ENCODE measurements at places on chromosomes 11 and 22.

- DNase-seq: peak; percentile 99
These were observed 5.0 kb upstream of the LRFN4 start for GRCh38 chr11:66851698-66852465.

DNA sequence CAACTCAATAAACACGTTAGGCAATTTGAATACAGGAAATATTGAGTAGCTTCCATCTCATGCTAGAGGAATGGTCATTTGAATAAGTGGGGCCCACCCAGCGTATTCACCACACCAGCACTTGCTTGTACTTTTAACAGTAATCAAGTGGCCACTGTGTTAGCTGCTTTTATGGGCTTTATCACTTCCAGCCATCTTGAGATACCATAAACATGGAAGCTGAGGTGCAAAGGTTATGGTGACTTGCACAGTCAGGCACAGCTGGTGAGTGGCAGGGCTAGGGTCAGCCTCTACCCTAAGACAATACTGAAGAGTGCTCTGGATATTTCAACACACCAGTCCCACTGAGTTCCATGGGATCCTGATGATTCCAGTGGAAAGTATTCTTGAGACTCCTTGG is 6.7 kb downstream of the JOSD1 start:
- DNase-seq: peak; percentile 51

GRCh38 chr22:36606114-36606513 is 77.1 kb upstream of the EIF3D start:
- DNase-seq: no peak

DNA sequence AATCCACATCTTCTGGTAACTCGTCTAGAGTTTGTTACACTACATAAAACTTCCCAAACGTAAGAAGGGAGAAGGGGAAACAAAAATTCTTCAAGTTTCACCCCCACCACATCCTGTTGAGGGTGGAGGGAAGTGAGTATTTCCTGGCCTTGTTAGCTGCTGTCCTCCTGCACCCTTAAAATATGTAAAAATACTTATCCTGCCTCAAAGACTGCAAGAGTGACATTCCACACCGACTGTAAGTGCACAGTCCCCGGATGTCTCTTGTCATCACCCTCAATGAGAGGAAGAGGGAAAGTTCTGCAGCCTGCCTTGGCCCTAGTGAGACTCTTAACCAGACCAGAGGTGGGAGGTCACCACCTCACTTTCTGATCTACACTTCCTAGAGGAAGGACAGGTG is 3.3 kb downstream of the TMEM121B start:
- DNase-seq: no peak

GRCh38 chr22:25566186-25566897 is 1.9 kb downstream of the GRK3 start:
- DNase-seq: no peak

DNA sequence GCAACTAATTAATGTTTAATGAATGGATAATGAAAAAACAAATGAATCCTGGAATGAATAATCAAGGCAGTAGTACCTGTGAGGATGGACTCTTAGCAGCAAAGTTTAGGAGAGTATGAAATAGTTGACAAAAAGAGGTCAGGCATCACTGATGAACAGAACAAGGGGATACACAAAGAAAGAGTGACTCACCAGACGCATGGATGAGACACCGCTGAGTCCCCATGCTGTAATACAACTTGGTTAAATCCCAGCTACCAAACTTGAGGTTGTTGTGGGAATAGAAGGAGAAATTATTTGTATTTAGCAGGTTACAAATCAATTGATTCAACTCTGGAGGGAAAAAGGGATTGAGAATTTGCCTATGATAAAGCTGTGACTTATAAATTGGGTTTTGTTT is 976.9 kb upstream of the TENM4 start:
- DNase-seq: no peak

- DNase-seq: no peak
These were observed 66.3 kb downstream of the ETS1 start for GRCh38 chr11:128520888-128521681.

GRCh38 chr11:38307455-38307854 is 1709.4 kb upstream of the RAG2 start:
- no peak for DNase-seq

DNA sequence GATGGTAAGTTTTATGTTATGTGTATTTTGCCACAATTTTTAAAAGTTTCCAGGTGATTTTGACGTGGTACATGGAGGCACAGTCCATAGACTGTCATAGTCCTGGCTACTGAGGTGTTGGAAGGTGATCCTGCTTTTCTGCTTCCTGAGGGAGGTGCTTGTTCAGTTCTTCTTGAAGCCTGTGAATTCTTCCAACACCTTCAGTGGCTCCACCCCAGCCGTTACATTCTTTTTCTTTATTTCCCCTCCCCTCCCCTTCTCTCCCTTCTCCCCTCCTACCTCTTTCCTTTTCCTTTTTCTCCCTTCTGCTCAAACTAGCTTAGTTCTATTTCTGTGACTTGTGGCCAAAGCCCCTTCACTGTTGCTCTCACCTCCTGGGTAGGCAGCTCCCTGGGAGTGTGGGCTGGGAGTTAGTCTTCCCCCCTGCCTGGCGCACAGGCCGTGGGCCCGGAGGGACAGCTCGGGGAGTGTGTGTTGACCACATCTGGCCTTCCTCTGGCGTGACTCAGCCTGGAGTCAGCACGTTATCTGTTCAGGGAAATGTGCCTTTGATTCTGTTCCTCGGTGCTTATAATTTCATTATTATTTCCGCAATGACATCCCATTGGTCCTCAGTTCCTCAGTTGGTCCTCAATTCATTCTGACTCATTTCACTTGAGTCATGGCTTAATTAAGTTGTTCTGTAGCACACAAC is 566.2 kb downstream of the TBC1D22A start:
- DNase-seq: no peak

- no peak for DNase-seq
These were observed 49.3 kb upstream of the IGLL5 start for GRCh38 chr22:22838148-22838786.

- no peak for DNase-seq
These were observed 24.0 kb downstream of the SMCO4 start for GRCh38 chr11:93519179-93519578.

DNA sequence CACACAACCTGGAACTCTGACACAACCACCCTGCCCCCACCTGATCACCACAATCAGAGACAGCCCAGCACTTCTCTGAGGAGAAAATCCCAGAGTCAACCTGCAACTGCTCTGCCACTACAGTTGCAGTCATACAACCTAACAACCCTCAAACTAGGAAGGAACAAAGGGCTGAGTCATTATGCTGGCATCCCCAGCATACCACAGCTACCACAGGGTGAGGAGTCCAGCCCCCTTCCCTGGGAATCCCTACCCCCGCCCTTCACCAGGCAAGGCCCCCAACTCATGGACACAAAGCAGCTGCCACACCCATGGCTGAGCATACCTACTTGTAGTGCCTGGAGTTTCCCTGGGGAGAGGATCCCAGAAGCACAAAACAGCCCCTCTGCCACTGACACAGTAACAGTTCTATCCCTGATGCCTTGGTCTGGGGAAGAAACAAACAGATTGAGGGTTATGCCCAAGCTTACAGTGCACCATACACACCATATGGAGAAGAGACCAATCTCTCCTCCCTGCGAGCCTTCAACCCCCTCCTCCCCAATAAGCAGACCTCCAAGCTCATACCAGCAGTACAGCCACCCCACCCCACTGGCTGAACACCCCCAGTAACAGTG is 68.5 kb upstream of the C11orf58 start:
- DNase-seq: no peak

DNA sequence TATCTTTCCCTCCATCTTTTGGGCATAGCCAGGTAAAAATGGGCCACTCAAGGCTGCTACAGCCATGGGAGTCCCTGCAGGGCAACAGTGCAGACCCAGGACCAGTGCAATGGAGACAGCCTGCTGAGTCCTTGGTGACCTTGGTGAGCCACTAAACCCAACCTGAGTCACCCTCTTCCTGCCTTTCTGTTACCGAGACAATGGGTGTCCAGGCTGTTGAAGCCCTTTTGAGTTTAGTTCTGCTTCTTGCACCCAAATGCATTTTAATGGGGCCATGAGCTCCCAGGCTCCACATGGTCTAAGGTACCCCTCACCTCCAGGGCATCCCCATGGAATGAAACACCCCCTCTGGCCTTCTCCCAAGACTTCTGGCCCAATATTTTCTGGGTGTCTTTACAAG is 874 bp upstream of the PLAAT4 start:
- no peak for DNase-seq

DNA sequence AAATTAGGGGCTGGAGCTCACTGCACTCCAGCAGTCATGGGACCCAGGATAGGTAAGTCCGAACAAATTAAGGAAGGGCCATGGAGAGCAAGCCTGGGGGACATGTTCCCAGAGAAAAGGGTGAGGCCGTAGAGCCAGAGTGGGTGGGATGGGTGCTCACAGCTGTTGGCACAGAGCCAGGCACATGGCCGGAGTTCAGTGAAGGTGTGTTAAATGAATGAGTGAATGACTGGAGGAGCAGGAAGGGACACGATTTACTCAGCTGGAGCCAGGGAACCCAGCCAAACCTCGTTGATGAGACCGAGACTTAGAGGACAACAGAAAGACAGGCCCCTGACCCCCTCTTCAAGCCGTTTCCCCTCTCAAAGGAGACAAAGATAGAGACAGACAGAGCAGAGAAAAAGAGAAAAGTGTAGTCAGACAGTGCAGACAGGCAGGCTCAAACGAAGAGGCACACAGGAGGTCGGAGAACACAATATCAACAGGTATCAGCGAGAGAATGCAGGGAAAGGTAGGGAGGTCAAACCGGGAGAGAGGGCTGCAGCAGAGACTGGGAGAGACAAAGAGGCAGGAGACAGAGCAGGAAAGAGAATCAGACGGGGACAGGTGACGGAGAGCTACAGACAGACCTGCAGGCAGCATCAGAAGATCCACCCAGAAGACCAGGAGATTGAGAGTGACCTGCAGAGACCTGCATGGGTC is 590 bp downstream of the SLCO2B1 start:
- DNase-seq: no peak

- DNase-seq: no peak
These were observed 68.5 kb downstream of the DHCR7 start for GRCh38 chr11:71379701-71380100.

DNA sequence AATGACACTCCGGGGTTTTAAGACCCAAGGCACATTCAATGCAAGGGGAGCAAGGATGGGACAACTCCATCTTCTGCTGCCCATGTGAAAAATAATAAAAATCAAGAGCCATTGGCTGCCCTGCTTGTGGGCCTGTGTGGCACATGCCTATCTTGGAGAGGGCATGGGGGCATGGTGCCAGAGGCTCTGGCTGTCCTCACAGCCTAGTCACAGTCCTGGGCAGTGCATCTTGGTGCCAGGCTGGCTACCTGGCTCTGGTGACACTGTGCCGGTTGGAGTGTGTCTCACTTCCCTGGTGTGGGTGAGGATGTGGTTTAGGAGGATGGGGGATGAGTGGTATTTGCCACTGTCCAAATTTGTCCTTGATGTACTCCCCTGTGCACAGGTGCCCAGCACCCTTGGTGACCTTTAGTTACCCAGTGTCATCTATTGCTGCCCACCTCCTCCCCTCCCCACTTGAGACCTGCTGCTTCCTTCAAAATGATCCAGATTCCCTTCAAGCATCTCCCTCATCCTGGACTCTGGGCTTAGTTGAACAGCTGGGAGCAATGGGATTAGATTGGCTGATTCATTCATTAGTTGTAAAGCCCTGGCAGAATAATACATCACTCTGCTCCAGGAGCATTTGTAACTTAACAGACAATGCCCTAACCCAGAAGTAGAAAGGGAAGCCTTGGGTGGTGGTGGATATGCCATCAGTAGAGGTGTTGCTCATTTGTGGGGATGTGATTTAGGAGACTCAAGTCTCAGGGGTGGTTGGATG is 4.6 kb downstream of the TMEM86A start:
- no peak for DNase-seq

GRCh38 chr11:134244593-134244992 is 8.6 kb downstream of the THYN1 start:
- DNase-seq: peak; percentile 44

DNA sequence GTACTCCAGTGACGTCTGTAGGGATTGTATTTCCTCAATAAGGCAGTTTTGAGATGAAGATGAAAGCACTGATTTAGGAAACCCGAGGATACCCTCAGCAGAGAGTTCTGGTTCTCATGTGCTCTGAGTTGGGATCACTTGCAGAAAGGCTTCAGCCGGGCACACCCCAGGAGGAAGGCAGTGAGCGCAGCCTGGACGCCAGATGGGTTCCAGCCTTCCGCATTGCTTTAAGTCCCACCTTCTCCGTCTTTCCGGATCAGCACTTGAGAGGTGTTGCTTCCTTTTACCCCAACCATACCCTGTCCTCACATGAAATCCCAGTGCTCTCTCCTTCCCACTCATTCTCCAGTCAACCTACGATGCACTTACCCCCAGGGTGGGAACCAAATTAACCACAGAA is 239.5 kb upstream of the CADM1 start:
- DNase-seq: no peak

DNA sequence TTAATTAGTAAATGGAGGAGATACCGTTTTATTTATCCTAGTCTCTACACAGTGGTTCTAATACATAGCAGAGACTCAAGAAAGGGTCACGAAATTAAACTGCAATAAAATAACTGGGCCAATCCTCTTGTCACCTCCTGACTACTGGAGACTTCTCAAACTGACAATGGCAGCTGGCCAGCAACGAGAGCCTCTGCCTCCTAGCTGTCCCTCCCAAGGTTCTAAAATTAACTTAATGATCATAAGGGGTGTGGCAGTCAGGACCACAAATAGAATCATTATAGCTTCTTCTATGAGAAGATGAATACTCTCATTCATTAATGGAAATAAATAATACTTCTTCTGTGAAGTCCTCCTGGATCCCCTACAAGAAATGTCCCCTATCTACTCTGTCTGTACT is 63.8 kb upstream of the APOA1 start:
- no peak for DNase-seq

GRCh38 chr22:43365715-43366440 is 22.7 kb upstream of the SCUBE1 start:
- no peak for DNase-seq

GRCh38 chr11:88849368-88849767 is 216.4 kb downstream of the GRM5 start:
- no peak for DNase-seq

- no peak for DNase-seq
These were observed 146.7 kb downstream of the CTTN start for GRCh38 chr11:70544774-70545609.

DNA sequence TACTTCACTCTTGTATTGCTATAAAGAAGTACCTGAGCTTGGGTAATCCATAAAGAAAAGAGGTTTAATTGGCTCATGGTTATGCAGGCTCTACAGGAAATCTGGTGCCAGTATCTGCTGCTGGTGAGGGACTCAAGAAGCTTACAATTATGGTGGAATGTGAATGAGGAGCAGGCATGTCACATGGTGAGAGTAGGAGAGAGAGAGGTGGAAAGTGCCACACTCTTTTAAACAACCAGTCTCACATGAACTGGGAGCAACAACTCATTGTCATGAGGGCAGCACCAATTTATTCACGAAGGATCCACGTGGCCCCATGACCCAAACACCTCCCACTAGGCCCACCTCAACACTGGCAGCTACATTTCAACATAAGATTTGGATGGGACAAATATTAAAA is 24.6 kb upstream of the IGLL5 start:
- DNase-seq: no peak

DNA sequence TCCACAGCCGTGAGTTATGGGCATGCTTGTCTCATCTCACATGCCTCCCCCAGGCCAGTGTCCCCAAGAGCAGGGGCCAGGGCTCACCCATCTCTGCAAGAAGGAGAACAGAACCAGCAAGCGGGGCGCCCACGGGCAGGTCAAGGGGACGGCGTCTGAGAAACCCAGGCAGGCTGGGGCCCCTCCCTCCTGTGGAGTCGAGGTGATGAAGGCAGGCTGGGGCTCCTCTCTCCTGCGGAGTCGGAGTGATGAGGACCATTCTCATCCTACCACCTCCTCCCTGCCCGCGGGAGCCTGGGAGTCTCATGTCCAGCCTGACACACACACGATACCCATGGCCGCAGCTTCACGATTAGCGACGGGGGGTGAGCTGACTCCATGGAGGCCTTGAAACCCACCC is 141.9 kb downstream of the CTTN start:
- DNase-seq: no peak
